NCI-H187 (cell line): ENCODE measurements at places on chromosomes 7 and 10.

DNA sequence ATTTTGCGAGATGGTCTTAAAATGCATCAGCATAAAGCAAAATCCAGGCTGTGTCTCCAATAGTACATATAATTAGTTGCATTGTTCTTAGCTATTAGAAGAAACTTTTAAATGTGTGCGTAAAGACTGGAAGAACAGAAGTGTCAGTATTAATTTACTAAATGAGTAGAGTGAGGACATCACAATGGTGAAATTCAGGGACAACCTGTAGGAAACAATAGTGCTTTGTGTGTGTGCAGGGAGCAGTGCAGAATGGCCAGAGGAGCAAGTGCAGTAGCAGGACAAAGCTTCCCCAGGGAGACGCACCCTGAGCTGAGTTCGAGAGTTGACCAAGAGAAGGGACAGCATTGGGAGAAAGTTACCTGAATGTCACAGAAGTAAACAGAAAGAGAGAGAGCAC is 13.7 kb downstream of the ITGB8 start:
- no peak for DNase-seq

DNA sequence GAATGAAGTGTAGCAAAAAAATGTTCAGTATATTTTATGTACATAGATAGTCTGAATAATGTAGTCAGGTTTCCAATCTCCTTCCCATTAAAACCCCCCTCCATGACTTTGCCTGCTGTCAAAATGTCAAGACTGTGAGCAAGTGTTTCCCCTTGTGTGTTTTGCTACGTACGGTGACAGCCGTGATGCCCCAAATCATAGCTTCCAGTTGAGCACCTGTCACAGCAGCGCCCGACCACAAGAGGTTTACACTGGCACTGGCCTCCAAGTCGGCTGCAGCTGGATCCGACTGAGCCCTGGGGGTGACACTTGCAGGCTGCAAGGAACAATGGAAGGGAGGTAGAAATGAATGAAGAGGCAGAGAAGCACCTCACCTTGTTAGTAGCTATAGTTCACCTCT is 62.3 kb downstream of the LAMB4 start:
- peak; percentile 46 for DNase-seq

GRCh38 chr10:100886521-100886920 is 26.2 kb upstream of the SLF2 start:
- DNase-seq, result no peak

GRCh38 chr7:55063633-55064032 is 44.8 kb downstream of the EGFR start:
- DNase-seq, result no peak

GRCh38 chr10:43667317-43667731 is 18.6 kb upstream of the ZNF32 start:
- DNase-seq, result no peak

DNA sequence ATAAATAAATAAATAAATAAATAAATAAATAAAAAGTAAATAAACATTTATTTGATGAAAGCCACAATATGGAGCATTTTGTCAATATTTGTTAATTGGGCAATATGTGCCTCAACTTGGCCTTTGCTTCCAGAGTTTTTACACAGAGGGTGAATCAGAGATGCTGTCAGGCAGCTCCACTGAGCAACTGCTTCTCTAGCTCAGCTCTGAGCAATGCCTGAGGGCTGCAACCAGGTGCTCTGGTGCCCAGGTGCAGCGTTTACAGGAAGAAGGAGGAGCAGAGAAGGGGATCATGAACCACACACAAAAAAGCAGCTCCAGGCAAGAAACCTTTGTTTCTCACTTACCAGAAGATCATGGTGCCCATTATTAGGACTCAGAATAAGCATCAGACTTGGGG is 876.2 kb upstream of the AUTS2 start:
- DNase-seq, result no peak

GRCh38 chr7:149644754-149645153 is 128.6 kb downstream of the ZNF467 start:
- DNase-seq, result no peak

DNA sequence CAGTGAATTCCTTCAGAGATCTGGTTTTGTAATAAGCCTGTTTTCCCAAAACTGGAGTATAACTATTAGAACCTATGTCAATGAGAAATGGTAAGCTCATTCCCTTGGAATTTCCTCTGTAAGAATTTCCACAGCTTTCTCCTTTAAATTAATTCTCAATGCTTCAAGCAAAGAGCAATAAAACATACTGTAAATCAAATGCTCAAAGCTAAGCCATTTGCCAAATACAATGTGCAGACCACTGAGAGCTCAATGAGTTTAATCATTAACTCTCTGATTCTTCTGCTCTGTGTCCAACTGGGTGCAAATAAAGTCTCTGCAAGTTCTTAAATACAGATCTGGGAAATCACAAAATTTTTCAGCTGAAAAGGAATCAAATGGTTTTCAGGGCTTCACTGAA is 227.6 kb upstream of the IMMP2L start:
- no peak for DNase-seq

- DNase-seq, result no peak
Measured at GRCh38 chr10:110632591-110633215, 11.4 kb upstream of the RBM20 start.

GRCh38 chr7:142851269-142851668 is 3.6 kb upstream of the EPHB6 start:
- no peak for DNase-seq

- no peak for DNase-seq
Measured at GRCh38 chr10:79387974-79388850, 40.9 kb downstream of the PPIF start.
